Foreskin keratinocyte (primary cell): ENCODE measurements at places on chromosomes 13 and 19. TPM values are rescaled to one million over a fixed set of nuclear protein-coding genes. Genes with fewer than 3 reads are reported as not detected.

XPO4 gene
- total RNA-seq = 21.1 and 22.5 TPM in 2 replicates

IZUMO1 gene
- total RNA-seq = 0.28 and 0.58 TPM in 2 replicates

GRIN2D gene
- 0.25 and 0.37 TPM in 2 replicates for total RNA-seq

PEX11G gene
- 1.9 and 2.0 TPM in 2 replicates for total RNA-seq

RFXAP gene
- total RNA-seq = 1.9 and 2.1 TPM in 2 replicates

IQCN gene
- total RNA-seq = 0.03 and 0.04 TPM in 2 replicates

CGB1 gene
- total RNA-seq = not detected in 2 replicates

ZNF66 gene
- 2.3 and 2.6 TPM in 2 replicates for total RNA-seq

FGF22 gene
- total RNA-seq = not detected in 2 replicates

SBK3 gene
- not detected in 2 replicates for total RNA-seq

SGCG gene
- not detected in 2 replicates for total RNA-seq

IGFL3 gene
- 2.3 and 5.2 TPM in 2 replicates for total RNA-seq

PSG11 gene
- not detected in 2 replicates for total RNA-seq

RUBCNL gene
- 0.10 TPM in 1 of 2 replicates, not detected in the other for total RNA-seq

GIPC3 gene
- not detected in 2 replicates for total RNA-seq

MICU2 gene
- total RNA-seq = 35.1 and 35.4 TPM in 2 replicates

F7 gene
- total RNA-seq = not detected in 2 replicates

FTL gene
- total RNA-seq = 1,121 and 1,400 TPM in 2 replicates

SLC25A23 gene
- total RNA-seq = 20.2 and 24.2 TPM in 2 replicates

STOML3 gene
- total RNA-seq = not detected in 2 replicates

ZNF790 gene
- total RNA-seq = 6.1 and 6.5 TPM in 2 replicates

CCDC61 gene
- total RNA-seq = 9.8 and 12.3 TPM in 2 replicates

PDE4C gene
- total RNA-seq = not detected in 2 replicates

SIGLECL1 gene
- not detected in 2 replicates for total RNA-seq

CERS1 gene
- total RNA-seq = 0.10 and 0.11 TPM in 2 replicates

MPV17L2 gene
- 24.5 and 26.9 TPM in 2 replicates for total RNA-seq

SMIM17 gene
- total RNA-seq = not detected in 2 replicates

PRKCSH gene
- 119 and 131 TPM in 2 replicates for total RNA-seq

PRR36 gene
- 0.03 TPM in 1 of 2 replicates, not detected in the other for total RNA-seq

RYR1 gene
- 0.56 and 0.78 TPM in 2 replicates for total RNA-seq

ZNF808 gene
- 9.4 and 12.0 TPM in 2 replicates for total RNA-seq

POU4F1 gene
- total RNA-seq = 0.03 TPM in 1 of 2 replicates, not detected in the other

CEACAM3 gene
- total RNA-seq = not detected in 2 replicates

DPRX gene
- not detected in 2 replicates for total RNA-seq

NUFIP1 gene
- 8.4 and 10.5 TPM in 2 replicates for total RNA-seq

HIPK4 gene
- 0.07 and 0.10 TPM in 2 replicates for total RNA-seq

ZNF320 gene
- total RNA-seq = 4.8 and 5.7 TPM in 2 replicates

OR7D2 gene
- not detected in 2 replicates for total RNA-seq

TMEM91 gene
- total RNA-seq = 3.2 and 4.0 TPM in 2 replicates

GSX1 gene
- not detected in 2 replicates for total RNA-seq

ZNF763 gene
- total RNA-seq = 0.61 and 0.71 TPM in 2 replicates

ZNF766 gene
- total RNA-seq = 8.1 and 13.1 TPM in 2 replicates

SIGLEC10 gene
- not detected in 2 replicates for total RNA-seq
